Renal pelvis (tissue), 12 donors: ENCODE measurements at places on chromosomes 4 and X.

- DNase-seq = peak; percentile 27
These were observed 33.5 kb downstream of the SMS start for GRCh38 chrX:21974011-21974385.

DNA sequence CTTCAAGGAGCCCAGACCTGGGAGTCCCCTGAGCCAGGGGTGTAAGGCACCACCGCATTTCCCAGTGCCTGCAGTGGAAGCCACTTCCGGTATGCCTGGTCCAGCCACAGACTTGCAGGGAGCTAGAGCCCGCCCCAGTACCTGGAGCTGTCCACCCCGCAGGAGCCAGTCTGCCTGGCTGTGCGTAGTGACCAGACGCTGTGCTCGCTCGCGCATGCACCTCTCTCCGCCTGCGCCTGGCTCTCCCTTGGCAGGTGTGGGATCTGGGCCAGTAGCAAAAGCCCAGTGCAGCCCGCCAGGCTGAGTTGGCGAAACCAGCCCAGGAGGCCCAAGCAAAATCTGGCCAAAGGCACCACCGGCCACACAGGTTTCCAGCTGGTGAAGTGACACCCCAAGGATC, 973.7 kb upstream of the AGA start:
- no peak for DNase-seq

GRCh38 chr4:23235628-23236390, 543.1 kb downstream of the GBA3 start:
- no peak for DNase-seq

- DNase-seq = no peak
These were observed 42.6 kb upstream of the HOPX start for GRCh38 chr4:56723659-56724230.

- DNase-seq = no peak
These were observed 7.6 kb upstream of the TLR2 start for GRCh38 chr4:153676486-153676885.

GRCh38 chrX:64204701-64205440, 637 bp downstream of the AMER1 start:
- DNase-seq = peak; percentile 10

- no peak for DNase-seq
These were observed 128.6 kb upstream of the NPY2R start for GRCh38 chr4:155079871-155080270.

DNA sequence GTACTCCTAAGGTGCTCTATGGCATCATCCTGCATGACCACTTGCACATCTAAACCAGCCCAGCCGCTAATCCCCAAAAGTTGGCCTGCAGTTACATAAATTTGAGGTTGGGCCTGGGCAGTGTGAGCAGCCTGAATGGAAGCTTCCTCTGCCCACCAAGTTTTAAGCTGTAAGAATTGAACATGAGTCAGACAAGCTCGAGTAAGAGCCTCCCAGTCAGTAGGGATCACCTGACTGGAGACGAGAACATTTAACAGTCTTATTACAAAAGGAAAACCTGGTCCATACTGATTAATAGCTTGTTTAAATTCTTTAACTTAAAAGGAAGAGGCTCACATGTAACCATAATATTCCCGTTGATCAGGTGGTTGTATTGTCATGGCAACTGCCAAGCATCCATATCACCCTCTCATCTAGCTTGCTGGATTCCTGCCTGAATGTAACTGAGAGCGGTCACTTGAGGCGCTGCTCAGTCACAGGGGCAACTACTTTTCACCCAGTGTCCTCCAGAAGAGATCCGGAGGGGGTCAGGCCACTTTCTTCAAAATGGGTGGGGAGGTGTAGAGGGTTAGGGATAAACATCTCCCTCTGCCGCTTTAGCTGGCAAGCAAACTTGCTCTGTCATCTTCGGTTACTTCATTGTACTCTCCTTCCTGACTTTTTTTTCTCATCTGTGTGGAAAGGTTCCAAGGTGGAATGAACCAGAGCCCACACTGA, 56.6 kb upstream of the WDR1 start:
- peak; percentile 46 for DNase-seq

DNA sequence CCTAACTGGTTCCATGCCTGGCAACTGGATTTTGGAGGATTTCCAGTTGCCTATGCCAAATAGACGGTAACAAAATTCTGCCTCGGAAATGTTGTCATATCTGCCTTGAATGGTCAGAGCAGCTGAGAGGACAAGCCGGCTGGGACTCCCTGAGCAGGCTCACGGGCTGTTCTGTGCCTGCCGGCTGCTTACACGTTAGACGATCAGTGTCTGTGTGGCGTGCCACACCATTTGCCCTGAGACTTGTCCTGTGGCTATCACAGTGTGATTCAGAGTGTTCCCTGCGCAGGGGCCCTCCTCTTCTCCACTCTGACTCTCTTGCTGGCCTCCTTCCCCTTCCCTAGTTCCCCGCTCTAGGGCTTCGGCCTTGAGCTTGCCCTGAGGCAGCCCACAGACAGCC, 42.4 kb downstream of the RAI2 start:
- DNase-seq = no peak

DNA sequence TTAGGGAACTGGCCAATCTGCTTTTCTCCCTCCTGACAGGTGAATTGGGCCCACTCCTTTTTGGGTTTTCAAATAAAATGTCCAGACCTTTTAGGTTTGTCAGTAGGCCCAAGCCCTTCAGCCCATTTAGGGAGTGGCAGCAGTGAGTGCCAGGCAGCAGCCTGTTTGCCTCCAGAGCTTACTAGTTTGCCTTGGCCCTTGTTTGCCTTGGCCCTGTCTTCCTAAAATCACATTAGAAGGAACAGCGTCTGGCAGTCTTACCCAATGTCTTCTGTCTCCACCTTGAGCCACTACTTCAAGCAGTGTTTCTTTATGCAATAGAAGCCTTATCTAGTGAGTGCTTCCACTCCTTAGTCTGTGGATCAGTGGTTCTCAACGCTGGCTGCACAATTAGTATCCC, 117.1 kb downstream of the TMEM164 start:
- no peak for DNase-seq

DNA sequence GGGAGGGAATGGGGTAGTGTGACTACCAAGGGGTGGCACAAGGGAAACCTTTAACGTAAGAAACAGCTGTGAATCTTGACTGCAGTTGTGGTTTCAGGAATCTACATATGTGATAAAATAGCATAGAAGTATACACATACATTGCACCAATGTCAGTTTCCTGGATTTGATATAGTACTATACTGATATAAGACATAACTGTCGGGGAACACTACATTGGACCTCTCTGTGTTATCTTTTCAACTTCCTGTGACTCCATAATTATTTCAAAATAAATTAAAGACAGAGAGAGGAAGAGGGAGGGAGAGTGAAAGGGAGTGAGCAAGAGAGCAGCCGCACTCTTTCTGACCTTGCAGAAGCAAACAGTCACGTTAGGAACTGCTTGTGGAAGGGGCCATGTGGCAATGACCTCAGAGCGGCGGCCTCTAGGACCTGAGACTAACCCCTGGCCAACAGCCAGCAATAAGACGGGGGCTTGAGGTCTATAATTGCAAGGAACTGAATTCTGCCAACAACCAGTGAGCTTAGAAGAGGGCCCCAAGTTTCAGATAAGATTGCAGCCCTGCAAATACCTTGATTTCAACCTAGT, 47.4 kb downstream of the NALF2 start:
- DNase-seq = peak; percentile 11

- no peak for DNase-seq
These were observed 1656.6 kb upstream of the IGFBP7 start for GRCh38 chr4:58766763-58767162.

DNA sequence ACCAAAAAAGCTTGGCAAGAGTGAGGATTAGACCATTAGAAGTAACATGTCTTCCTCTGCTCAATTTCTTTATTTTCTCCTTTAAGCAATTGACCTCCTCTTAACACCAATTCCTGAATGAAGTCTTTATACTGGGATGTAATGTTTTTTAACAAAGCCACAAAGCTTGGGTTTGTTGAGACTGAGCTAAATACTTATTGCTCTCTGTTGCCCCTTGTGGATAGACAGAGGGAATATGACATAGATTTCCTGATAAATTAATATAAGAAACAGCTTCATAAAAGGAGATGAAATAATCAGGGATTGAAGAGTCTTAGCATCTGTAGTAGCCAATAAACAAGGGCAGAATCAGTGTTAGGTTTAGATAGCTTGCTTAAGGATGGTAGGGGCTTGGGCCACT, 57.6 kb downstream of the CCDC160 start:
- DNase-seq = no peak

- DNase-seq = peak; percentile 72
These were observed 35.3 kb downstream of the SUPT20HL1 start for GRCh38 chrX:24395775-24396174.
